Fibroblast of skin of right quadriceps (primary cell): ENCODE measurements at places on chromosomes 5 and 9.
A peak's percentile ranks its signal among the peaks of the same experiment; 100 is the strongest.

- peak; percentile 39 for DNase-seq
These were observed 425.9 kb upstream of the MPDZ start for GRCh38 chr9:13705373-13705772.

DNA sequence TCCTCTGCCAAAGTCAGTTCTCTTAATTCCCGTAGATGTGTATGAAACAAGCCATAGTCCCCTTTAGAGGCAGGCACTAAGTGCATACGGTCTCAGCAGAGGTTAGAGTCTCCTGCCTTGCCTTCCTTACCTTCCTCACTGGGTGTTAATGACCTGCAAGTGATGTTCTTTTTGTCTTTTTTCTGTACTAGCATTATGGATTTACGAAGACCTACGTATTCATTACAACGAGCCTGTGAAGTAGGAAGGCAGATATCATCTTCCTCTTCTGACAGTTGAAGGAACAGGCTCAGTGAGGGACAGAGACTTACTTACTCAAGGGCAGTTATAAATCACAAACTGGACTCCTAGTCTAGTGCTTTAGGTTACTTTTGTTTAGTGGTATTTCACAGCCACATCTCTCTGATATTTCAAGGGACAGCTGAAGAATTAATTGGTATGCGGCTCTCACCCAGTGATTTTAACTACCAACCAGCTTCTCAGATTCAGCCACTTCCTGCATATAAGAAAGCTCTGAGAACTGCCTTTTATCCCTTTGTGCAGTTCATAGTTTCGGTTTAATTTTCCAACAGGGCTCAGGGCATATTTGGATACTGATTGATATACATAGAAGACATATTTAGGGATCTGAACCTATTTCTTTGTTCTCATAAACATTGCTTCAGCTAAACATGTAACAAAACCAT, 85.1 kb upstream of the CKMT2 start:
- DNase-seq, result no peak

- DNase-seq, result no peak
These were observed 28.5 kb upstream of the CETN3 start for GRCh38 chr5:90438100-90438499.

- DNase-seq, result no peak
These were observed 79.0 kb upstream of the RNF38 start for GRCh38 chr9:36479101-36479500.

- DNase-seq, result peak; percentile 64
These were observed 162.7 kb downstream of the SYK start for GRCh38 chr9:90964101-90965020.

- no peak for DNase-seq
These were observed 5.7 kb downstream of the MTRR start for GRCh38 chr5:7874639-7875038.

DNA sequence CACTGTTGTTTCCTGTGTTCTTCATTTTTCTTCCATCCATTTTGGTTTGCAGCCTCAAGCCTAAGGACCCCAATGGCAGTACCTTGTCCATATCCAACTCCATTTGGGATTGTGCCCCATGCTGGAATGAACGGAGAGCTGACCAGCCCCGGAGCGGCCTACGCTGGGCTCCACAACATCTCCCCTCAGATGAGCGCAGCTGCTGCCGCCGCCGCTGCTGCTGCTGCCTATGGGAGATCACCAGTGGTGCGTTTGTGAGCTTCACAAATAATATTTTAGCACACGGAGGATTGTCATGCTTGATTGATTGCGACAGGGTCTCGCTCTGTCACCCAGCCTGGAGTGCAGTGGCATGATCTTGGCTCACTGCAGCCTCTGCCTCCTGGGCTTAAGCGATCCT, 136.8 kb downstream of the TLE4 start:
- DNase-seq, result no peak

DNA sequence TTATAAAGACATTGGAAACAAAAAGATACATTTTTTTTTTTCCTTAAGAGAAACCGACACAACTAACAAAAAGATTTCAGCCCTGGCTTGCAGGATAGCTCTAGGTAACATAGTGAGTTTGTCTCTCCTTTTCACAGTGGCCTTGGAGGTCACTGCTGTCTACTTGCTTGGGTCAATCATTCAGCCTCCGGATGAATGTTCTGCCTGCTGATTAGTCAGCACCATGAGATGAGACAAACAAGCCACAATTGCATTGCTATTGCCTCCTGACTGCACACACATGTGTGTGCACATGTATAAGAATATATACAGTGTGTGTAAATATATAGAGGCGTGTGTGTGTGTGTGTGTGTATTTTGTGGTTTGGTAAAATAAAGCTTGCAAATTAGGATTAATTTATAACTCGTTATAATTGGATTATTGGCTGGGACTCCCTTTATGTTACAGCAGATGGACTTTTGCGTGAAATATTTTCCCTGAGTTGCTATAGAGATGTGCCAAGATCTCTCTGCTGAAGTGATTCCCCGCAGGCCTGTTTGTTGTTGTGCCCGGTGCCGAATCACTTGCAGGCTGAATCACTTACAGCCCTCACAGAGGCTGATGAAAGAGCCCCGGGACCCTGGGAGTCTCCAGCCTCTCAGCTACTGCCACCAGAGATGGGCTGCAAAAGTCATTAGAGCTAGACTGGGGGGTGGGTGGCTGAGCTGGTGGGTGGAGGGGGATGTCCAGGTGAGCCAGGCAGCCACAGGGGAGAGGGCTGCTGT, 161.2 kb downstream of the FGF18 start:
- peak; percentile 35 for DNase-seq

GRCh38 chr5:150309886-150310239, 7.2 kb upstream of the ARSI start:
- DNase-seq, result no peak

GRCh38 chr9:96449845-96450612, at the start of gene HABP4:
TSS of gene HABP4 (plus strand) at chr9:96450169. CDS start at chr9:96450280, 111 bp downstream.
- peak; percentile 94 for DNase-seq

DNA sequence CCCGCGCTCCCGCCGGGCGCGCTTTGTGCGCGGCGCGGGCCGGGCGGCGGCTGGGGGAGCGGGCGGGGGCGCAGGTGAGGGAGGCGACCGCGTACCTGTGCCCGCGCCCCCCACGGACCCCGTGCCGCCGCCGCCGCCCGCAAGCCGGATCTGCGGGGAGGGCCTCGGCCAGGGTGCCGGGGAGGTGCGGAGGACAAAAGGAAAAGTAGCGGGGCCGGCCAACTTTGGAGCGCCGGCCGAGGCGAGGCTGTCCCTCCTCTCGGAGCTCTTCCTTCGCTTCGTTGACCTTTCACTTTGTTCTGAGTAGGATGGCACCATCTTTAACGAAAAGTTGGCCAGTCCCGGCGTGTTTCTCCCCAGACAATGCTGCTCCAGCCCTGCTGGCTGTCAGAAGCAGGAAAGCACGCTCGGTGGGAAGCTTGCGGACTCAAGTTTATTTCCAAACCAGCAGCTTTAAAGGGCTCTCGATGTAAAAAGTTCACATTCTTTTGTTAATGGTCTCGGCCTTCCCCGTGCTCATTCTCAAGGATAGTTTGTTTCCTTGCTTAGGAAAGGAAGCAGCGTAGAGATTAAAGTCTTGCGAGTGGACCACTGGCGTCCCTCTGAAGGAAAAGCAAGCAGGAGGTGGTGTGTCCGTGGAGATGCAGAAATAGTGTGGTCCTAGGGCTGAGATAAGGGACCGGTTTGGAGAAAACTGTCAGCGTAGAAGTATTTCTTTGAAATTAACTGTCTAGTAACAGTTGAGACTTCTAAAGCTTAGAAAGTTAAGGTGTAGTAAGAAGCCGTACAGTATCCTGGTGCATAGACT, 639 bp downstream of the EHMT1 start:
- DNase-seq, result peak; percentile 28

GRCh38 chr9:113380869-113381378, 4.1 kb upstream of the HDHD3 start:
- no peak for DNase-seq

DNA sequence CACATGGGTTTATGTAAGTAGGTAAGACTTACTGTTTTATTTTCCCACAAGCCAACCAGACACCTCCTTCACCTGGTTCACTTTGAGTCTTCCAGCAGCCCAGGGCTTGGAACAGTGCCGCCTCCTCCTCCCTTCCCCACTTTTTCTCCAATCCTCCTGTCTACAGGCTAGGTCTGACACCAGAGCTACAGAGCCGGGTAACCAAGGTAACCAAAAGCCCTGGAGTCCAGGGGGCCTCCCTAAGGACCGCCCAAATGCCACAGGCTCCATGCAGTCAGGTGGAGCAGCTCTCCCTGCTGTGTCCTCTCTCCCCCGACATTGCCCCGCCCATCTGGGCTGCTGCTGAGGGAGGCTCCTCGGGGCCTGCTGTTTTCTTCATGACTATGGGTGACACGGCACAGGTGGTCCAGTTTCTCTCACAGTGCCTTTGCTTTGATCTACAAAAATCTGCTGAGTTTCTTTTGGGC, 138.0 kb upstream of the EFNA5 start:
- no peak for DNase-seq

DNA sequence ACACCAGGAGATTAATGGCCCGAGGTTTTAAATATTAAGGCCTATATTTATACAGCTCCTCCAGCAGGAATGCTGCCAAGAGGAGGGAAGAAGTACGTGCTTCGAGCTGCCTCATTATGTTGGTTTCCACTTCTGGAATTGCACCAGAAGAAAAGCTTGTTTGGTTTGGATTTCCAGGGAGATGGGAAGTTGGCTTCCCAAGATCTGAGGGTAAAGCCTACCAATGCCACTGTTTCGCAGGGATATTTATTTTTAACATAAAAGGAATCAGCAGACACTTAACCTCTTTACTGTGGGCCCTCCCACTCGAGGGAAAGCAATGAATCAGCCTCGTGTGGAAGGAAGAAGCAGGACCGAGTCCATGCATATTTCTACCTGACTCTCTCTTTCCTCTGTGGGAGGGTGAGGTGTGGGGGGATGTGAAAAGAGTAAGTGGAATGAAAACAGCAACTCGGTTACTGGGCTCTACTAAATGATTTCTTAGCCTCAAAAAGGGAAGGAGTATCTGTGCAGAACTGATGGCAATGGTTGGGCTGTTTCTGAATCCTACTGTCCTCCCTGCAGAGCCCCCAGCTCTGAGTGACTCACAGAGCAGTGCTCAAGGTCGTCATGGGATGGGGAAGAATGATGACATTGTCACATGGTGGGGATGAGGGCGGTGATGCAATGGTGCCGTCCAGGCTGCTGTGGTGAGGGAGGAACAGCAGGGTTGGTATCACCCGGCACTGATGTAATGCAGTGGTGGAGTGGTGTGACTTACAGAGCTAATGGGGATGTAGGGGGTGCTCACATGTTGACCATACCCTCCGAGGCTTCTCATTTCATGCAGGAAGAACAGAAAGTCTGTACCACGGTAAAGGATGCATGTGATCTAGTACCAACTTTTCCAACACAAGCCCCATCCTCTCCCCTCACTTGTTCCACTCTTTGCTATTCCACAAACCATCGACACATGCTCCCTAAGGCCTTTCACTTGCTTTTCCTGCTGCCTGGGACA, 215.0 kb upstream of the PANK3 start:
- DNase-seq, result peak; percentile 85

GRCh38 chr9:90070056-90070455, 465.2 kb downstream of the GADD45G start:
- DNase-seq, result no peak

GRCh38 chr9:120935383-120935857, 8.8 kb upstream of the TRAF1 start:
- DNase-seq, result peak; percentile 94
